ENCODE measurements at places on chromosomes 2 and 18. TPM values are rescaled to one million over a fixed set of nuclear protein-coding genes. Genes with fewer than 3 reads are reported as not detected.

GRCh38 chr2:143742581-143742980 is 613.4 kb downstream of the ARHGAP15 start:
- no peak for DNase-seq

GRCh38 chr2:24588294-24588693 is 97.2 kb downstream of the NCOA1 start:
- DNase-seq = no peak

GRCh38 chr2:168208652-168209051 is 38.7 kb downstream of the STK39 start:
- DNase-seq = no peak

DNA sequence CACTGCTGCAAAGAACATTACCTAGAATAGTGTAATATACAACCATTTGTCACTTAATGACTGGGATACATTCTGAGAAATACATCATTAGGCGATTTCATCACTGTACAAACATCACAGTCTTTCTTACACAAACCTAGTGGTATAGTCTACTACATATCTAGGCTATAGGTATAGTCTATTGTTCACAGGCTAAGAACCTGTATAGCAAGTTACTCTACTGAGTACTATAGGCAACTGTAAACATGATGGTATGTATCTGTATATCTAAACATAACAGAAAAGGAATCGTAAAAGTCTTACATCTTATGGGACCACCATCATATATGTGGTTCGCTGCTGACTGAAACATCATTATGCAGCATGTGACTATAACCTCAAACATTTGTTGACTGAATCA is 21.4 kb downstream of the SP3 start:
- no peak for DNase-seq

- no peak for DNase-seq
Measured at GRCh38 chr18:23526501-23527063, 23.3 kb downstream of the RMC1 start.

- DNase-seq = no peak
Measured at GRCh38 chr2:73762571-73762970, 17.3 kb downstream of the DUSP11 start.

GRCh38 chr2:37718515-37719161 is 47.2 kb upstream of the CDC42EP3 start:
- no peak for DNase-seq

- no peak for DNase-seq
Measured at GRCh38 chr18:48392268-48392667, 16.9 kb downstream of the ZBTB7C start.

DNA sequence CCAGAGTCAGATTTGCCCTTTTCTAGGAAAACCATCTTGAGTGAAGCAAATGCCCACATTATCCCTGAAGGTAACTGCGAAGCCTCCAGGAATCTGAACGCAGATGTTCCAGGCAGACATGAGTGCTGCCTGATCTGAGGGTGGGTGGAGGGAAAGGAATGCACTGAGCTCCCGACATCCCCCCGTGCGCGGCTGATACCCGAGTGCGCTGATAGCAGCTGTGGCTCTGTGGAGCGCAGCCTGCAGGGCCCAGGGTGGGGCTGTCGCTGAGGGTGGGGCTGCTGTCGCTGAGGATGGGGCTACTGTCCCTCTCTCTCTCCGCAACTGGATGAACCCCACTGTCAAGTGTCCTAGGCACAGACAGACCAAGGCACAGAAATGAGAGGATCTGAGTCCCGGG is 82.4 kb downstream of the GFPT1 start:
- DNase-seq = no peak

DNA sequence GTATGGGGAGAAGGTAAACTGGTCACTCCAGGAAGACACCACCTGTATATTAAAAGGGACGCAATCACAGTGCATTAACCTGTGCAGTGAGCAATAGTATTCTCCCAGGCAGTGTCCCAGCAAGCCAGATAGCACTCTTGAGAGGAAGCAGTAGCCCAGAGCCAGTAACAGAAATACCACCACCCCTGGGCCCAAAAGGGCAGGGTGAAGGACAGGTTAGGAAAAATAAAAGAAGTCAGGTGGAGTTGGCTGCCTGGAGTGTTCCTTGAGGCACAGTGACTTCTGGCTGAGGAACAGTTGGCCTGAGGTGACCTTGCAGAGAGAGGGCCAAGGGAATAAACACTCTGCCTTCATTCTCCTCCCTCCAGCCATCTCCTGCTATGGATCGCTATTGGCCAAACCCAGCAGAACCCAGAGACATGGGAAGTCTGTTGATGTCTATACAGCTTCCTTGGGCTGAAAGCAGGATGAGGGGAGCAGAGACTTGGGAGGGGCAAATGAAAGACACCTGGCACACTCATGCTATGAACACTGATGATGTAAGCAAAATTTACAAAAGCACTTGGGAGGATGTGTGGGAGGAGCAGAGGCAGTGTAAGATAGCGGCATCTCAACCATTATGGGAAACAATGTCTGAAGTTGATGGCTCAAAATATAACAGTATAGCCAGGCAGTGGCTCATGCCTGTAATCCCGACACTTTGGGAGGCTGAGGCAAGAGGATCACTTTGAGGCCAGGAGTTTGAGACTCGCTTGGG is 7.5 kb downstream of the C18orf32 start:
- DNase-seq = no peak

DNA sequence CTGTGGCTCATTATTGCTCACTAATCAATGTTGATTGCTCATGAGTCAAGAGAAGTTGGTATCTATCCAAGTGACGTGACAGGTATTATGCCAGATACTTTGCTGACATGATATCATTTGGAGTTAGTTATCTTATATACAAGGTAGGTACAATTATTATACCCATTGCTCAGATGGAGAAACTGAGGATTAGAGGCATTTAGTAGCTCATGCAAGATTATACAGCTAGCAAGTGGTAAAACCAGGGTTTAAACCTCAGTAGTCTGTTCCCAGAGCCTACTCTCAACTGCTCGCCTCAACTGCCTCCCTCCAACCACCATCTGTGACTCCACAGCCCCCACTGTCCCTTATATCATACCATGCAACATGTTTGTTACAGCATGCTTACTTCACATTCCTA is 6.1 kb downstream of the FIGLA start:
- no peak for DNase-seq

The RND3 gene
- 259 TPM for total RNA-seq

DNA sequence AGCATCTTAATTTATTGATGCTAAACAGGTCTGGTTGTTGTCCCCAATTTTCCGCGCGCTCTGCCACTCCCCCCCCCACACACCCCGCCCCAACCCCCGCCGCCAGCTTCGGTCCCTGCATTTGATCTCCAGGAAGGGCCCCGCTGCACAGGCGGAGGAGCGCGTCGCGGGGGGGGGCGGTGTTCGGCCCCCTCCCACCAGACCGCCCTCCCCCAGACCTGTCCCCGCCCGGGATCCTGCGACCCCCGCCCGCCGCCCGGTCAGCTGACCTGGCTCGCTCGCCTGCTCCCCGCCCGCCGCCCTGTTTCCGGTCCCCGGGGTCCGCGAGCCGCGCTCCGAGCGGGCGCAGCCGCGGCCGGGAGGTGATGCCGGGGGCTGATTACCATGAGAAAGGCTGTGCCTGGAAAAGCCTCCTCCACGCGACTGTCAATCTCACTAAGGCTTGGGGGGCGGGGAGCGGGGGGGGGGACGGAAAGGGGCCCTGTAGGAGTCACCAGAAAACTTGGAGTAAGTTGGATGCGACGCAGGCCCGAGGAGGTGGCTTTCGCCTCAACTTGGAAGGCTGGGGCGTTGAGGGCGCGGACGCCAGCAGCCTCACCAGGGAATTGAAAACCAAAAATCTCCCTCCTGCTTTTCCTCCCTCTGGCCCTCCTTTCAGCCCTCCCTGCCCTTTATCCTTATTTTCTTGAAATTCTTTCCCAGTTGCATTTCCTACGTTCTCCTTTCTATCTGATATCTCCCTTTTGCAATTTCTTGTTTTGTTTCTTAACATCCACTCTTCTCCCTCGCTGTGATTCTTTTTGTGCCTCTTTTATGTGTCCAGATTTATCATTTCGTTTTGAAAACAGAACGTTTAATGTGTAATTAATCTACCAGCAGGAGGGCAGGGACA is 4.4 kb upstream of the ZEB2 start:
- DNase-seq = no peak

GRCh38 chr2:241836292-241836691 is 22.4 kb downstream of the PDCD1 start:
- no peak for DNase-seq

- DNase-seq = no peak
Measured at GRCh38 chr2:37645836-37646235, 25.6 kb downstream of the CDC42EP3 start.

- no peak for DNase-seq
Measured at GRCh38 chr2:176879426-176879995, 333.1 kb upstream of the HNRNPA3 start.

DNA sequence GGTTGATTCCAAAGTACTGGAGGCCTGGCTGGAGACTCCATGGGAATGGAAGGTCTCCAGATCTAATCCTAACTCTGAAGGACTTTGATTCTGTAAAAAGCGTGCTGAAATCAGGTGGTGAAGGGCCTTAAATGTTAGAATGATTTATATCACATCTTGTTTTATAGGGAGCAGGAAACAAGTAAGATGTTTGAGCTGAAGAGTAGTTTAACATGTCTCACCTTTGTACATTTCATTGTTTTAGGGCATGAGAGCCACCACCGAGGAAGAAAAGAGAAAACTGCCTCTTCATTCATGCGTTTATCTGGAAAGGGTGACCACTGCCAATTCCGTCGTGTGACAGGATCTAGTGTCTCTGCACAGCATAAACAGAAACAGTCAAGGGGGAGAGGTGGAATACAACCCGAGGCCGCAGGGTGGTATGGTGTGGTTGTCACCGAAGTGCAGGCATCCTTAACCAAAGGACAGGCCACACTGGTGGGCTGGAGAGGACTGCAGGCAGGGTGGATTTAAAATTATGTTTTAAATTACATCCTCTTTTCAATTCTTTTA is 445.3 kb downstream of the SLC4A3 start:
- DNase-seq = no peak

The GIGYF2 gene
- total RNA-seq = 46.7 TPM

The STRN gene
- total RNA-seq = 13.5 TPM

- no peak for DNase-seq
Measured at GRCh38 chr2:189304360-189304759, 124.8 kb upstream of the COL5A2 start.

GRCh38 chr2:203692031-203692710 is 14.3 kb upstream of the CD28 start:
- DNase-seq = no peak

DNA sequence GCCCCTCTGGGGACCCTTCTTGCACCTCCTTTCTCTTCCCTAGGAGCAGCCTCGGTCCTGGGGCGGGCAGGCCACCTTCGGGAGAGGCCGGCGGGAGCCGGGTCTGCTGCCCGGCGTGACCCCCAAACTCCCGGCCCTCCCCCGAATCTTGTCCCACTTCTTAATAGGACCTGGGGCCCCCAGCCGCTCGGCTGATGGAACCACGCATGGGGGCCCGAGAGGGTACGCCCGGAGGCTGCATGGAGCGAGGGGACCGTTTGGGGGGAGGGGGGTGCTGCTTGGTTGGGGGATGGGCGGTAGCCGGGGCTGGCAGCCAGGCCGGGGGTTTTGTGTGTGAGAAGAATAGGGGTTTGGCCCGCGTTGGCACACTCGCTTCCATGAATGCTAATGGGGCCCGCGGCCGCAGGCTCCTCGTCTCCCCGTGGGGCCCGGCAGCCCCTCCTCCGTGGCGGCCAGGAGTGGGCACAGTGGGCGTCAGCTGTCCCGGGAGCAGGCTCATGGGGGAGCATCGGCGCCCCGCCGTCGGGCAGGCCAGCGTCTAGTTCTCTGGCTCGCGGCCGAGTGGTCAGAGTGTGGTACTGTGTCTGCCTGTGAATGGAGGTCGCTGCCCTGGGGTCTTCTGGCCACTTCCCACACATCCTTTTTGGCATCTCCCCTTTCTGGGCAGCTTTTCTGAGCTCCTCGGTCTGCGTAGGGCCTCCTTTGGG is 1.0 kb downstream of the GAREM2 start:
- DNase-seq = no peak

DNA sequence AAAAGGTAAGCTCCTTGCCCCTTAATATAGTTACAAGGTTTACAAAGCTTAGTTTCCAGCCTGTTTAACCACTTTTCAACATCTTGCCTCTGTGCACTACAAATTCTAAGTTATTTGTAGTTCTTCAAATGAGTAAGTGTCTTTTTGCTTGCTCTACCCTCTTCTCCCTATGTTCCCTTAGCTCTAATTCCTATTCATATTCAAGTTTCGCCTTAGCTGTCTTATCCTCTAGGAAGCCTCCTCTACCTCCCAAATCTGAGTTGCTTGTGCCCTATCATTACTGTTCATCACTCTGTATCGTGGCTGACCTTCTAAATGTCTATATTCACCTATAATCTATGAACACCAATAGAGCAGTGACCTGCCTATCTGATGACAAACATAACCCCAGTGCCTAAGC is 25.3 kb downstream of the NRXN1 start:
- DNase-seq = no peak
